Renal cortex interstitium (tissue), 15 donors: ENCODE measurements at places on chromosomes 6 and 20. TPM values are rescaled to one million over a fixed set of nuclear protein-coding genes. Genes with fewer than 3 reads are reported as not detected.

GRCh38 chr6:48986845-48987244 lies 476.2 kb downstream of the MMUT start:
- no peak for DNase-seq

GRCh38 chr6:105424175-105424783 lies 21.4 kb upstream of the PREP start:
- no peak for DNase-seq

DNA sequence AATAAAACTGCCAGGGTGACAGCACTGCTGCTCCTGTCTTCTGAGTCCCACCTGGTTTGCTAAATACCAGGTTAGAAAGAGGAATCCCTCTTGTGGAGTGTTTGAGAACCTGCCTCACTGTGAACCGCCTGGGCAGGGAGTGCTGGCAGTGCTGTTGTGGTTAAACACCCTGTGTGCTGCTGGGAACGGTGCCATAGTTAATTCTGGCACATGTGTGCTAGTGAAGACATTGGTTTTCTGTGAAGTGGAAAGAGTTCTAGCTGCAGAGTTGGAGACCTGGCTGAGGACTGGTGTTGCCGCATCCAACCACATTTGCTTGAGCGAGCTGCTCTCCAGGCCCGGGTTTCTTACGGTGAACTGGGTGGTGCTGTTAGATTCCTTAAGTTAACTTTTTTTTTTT lies 72.7 kb downstream of the IGF2R start:
- no peak for DNase-seq

DNA sequence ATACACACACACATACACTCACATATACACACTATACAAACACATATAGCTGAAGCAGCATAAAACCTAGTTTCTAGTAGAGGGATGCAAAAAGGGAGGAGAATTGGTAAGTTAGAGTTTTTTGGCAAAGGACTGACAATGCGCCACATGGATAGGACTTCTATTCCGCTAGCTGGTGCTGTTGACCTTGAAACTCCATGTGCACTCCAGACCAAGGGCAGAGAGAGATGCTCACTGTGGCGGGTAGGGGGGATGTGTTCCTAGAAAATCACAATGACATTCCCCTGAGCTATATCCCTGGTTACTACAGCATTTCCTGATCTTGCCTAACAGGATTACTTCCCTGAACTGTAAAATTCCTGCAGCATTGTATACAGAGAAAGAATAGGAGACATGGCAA lies 19.2 kb downstream of the MICA start:
- DNase-seq, result no peak

- no peak for DNase-seq
Observed at GRCh38 chr20:64149141-64149540, 15.1 kb upstream of the MYT1 start.

Gene HLA-DQA2
- polyA plus RNA-seq, result 1.4 TPM

DNA sequence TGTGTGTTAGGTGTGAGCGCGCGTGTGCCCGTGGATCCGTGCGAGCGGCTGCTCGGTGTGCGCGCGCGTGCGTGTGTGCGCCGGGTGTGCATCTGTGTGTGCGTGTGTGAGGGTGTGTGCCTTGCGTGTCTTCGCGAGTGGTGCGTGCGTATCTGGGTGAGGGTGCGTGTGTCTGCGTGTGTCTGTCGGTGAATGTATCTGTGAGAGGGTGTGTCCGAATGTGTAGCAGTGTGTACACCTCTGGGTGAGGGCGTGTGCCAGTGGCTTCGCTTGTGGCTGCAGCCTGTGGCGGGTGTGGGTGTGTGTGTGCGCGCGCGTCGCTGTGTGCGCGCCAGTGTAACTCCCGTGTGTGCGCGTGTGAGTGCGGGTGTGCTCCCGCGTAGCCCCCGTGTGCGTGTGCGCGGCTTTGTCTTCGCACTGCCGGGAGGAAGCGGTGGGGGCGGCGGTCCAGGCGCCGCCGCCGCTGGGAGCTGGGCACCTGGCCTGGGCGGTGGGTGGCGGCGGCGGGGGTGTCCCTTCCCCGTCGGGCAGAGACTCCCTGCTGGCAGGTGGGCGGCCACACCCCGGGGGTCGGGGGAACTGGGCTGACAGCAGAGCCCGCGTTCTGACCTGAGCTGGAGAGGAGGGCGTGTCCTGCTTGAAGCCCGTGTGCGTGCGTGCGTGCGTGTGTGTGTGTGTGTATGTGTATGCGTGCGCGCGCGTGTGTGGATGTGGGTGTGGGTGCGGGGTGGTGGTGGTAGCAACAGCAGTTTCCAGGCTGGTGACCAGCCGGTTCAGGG lies 61.3 kb upstream of the EPB41L1 start:
- no peak for DNase-seq

DNA sequence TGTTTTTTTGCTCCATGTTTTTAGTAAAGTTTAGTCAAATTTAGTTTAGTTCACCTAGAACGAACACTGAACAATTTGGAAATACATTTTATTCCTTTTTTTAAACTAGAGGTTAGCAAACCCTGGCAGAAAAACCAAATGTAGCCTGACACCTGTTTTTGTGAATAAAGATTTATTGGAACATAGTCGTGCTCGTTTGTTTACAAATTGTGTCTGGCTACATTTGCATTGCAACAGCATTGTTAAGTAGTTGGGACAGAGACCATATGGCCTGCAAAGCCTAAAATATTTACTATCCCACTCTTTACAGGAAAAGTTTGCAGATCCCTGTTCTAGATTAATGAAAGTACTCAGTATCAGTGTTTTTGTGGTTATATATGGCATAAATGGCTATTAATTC lies 56.9 kb downstream of the CD109 start:
- no peak for DNase-seq

- DNase-seq, result no peak
Observed at GRCh38 chr20:48758206-48758820, 69.5 kb downstream of the PREX1 start.

- peak; percentile 40 for DNase-seq
Observed at GRCh38 chr6:34341481-34341971, 50.9 kb downstream of the NUDT3 start.

DNA sequence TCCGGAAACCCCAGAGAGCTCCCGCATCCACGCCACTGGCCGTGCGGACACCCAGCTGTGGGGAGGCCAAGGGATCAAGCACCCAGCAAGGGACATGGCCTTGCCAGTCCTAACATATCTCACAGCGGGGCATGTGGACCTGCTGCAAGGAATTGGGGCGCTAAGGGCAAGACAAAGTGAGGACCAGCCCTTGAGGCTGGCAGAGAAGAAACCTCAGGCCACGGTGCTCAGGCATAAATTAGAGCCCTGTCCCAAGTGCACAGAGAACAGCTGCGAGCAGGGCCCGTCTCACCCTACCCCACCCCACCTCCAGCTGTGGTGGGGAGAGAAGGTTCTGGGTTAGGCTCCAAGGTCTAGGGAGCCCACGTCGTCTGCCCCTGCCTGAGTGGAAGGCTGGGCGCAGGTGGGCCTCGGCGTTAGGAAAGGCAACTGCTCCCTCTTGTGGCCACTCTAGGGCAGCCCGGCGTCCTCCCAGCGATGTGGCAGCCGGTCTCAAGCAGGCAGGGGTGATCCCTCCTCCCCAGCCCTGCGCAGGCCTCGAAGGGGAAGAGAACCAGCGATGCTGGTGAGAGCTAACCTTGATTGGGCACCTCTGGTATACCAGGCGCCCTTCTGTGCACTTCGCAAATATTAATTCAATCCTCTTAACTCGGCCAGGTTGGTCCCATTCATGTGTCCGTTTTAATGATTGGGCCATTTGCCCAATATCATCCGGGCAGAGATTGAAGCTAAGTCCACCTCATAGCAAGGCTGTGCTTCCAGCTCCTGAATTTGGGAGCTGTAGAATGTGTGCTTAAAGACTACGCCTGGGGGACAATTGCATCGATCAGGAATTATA lies 235.8 kb downstream of the NFATC2 start:
- peak; percentile 66 for DNase-seq

GRCh38 chr20:1824181-1824580 lies 71.0 kb upstream of the SIRPA start:
- DNase-seq, result no peak

- no peak for DNase-seq
Observed at GRCh38 chr6:104218116-104218515, 641.6 kb downstream of the HACE1 start.

Gene GSTA3
- polyA plus RNA-seq, result 0.37 TPM

Gene TNF
- 0.18 TPM for polyA plus RNA-seq

GRCh38 chr6:97665446-97665845 lies 382.4 kb upstream of the MMS22L start:
- no peak for DNase-seq

Gene ALDH5A1
- polyA plus RNA-seq, result 27.5 TPM
